ENCODE measurements at places on chromosomes 11 and 22.

DNA sequence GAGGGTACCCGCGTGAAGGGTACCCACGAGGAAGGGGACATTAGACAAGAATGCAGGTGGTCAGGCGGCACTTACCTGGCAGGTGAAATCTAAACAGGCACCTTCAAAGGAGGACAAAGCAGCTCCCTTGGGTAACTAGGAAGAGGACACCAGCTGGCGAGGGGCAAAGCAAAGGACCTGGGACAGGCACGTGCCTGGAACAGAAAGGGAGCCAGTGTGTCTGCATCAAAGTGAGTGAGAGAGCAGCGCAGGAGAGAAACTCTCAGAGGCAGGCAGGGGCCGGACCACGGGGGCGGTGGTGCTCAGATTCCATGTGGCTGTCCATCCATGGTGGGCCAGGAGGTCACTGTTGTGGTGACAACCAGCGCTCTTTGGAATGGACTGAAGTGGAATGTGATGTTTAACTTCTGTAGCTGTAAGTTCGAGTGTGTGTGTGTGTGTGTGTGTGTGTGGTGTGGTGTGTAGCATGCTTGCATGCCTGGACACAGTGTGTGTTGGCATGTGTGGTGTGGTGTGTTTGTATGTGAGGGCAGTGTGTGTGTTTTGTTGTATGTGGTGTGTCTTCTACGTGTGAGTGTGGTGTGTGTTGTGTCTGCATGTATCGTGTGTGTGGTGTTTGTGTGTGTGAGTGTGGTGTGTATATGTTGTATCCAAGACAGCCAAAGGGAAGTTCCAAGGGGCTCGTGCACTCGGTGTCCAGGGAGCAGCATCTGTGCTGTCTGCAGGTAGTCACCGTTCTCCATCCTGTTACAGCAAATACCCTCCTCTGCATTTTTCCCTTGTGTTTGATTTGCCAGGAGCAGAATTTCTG is 86.4 kb downstream of the CDKN1C start:
- no peak for DNase-seq

- no peak for DNase-seq
Measured at GRCh38 chr11:62613291-62613778, 278 bp downstream of the ROM1 start.

GRCh38 chr11:19756675-19757475 is 44.2 kb downstream of the NAV2 start:
- DNase-seq: no peak

DNA sequence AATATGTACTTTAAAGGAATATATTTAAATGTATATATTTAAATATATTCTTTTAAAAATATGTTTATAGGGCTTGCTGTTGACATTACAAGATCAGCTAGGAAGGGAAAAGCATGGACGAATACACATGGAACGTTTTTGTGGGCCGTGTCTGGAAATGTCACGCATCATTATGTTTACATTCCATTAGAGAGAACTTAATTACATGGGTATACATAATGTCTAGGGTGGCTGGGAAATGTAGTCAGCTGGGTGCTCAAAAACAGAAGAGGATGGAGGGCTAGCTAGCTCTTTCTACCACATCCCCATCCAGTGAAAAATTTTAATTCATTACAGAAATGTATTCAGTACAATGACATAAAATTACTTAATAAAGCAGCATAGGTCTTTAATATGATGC is 371.2 kb downstream of the DYNC2H1 start:
- no peak for DNase-seq

- DNase-seq: no peak
Measured at GRCh38 chr11:71269603-71270511, 17.5 kb upstream of the SHANK2 start.

- DNase-seq: no peak
Measured at GRCh38 chr11:117502779-117503100, 175.1 kb downstream of the CEP164 start.

DNA sequence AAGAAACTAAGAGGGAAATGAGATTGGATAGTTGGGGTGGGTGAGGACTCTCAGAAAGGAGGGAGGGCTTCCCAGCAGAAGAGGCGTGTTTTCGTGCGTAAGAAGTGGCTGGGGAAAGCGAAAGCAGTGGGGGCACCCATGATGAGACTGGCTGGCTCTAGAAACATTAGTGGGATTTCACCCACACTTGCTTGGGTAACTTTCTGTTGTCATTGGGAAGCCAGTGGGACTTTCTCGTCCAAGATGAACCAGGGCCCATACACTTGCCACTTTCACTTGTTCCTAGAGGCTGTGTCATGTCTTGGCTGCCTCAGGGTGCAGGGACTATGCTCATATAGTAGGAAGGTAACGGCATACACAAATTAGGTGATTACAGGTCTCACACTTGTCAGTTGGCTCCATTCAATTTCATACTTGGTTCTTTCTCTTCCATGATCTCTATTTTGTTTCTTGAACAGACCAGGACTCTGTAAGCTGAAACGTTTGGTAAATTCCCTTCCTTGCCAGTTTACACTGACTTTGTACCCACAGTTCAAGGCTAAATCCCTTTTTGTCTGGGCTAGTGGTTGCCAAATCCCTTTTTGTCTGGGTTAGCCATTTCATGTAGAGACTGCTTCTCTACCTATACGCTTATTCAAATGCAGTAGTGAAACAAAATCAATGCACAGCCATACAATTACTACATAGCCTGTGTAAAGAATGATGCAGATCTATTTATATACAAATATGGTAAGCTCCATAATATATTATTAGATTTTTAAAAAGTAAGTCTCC is 42.0 kb upstream of the CXCR5 start:
- no peak for DNase-seq

DNA sequence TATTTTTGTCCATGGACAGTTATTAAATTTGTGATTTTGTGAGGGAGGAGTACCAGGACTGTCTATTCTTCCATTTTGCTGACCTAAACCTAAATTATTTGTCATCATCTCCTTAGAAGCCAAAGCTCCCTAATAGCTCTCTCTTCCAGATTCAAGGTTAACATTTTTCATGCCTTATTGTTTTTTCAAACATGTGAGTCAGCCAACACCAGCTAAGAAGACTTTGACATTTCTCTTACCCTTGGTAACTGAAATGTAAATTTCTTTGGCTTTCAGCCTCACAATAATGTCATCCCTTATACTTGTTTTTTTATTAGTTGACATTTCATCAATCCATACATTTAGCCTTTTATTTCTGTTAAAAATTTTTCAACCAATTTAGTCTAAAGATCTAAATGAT is 19.2 kb downstream of the OR52E1 start:
- DNase-seq: no peak

DNA sequence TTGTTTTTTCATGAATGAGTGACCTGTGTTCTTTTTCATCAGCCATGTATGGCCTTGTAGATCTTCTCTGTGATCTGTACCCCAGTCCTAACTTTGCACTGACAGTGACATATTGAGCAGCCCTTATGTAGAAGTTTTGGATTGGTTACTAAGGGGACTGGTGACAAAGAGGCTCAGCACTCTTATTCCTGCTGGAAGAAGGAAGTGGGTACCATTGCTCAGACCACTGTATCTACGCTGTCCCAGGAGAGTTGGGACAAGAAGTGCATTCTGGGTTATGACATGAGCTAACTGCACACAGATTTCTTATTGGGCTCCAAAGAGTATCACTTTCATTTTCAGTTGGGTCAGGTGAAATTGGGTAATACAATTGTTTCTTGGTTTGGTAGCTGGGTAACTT is 107.8 kb upstream of the RASSF10 start:
- no peak for DNase-seq

- DNase-seq: no peak
Measured at GRCh38 chr11:6745465-6746015, 26.2 kb downstream of the OR2AG2 start.

GRCh38 chr11:64289002-64289564 is 2.0 kb upstream of the KCNK4 start:
- no peak for DNase-seq

DNA sequence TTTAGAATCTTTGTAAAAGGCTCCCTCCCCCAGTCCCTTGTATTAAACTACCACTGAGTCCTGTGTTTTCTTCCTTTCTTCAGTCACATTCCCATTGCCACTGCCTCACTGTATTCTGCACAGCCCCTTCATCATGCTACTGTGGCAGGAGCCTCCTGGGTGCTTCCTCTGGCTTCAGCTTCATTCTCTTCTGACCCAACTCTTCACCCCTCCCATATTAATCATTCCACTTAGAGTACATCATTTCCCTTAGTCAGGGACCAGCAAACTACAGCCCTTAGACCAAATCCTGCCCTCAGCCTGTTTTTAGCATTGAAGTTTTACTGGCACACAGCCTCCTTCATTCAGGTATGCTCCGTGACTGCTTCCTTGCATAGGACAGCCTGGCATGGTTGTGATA is 127.7 kb upstream of the MTNR1B start:
- no peak for DNase-seq

GRCh38 chr11:58640386-58641023 is 18.0 kb downstream of the CNTF start:
- DNase-seq: no peak

GRCh38 chr11:133833898-133834681 is 11.2 kb downstream of the SPATA19 start:
- DNase-seq: no peak

GRCh38 chr11:77147668-77148321 is 19.7 kb downstream of the MYO7A start:
- no peak for DNase-seq

- no peak for DNase-seq
Measured at GRCh38 chr22:37552524-37553163, 7.6 kb upstream of the CDC42EP1 start.

DNA sequence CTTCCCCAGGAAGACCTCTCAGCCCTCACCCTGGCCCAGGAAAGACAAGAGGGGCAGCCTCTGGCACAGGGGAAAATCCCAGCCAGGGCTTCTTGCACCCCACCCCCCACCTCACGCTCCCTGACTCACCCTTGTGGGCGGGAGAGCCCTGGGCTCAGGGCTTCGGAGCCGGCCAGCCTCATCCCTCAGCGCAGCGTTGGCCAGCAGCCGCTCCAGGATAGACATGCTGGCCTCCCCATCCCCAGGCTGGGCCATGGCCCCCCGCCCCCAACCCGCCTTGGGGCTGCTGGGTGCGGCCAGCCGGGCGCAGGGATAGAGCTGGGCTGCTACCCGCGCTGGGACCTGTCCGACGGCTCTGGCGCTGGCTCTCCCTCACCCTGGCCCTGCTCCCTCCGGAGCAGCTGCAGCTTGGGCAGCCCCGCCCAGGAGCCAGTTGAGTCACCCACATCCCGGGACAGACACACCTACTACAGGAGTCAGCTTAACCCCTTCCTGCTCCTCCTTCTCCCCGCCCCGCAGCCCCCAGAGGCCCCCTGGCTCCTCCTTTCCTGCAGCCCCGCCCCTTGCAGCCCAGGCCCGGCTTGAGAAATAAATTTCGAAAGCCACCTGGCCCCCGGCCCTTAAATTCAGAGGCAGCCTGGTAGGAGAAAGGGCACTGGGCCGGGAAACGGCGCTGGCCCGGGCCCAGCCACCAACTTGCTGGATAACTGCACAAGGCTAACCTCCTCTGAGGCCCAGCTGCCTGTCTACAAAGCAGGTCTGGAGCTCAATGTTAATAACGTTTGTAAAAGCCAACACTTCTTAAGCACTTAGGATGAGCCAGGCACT is 13.4 kb downstream of the TNKS1BP1 start:
- peak; percentile 97 for DNase-seq

DNA sequence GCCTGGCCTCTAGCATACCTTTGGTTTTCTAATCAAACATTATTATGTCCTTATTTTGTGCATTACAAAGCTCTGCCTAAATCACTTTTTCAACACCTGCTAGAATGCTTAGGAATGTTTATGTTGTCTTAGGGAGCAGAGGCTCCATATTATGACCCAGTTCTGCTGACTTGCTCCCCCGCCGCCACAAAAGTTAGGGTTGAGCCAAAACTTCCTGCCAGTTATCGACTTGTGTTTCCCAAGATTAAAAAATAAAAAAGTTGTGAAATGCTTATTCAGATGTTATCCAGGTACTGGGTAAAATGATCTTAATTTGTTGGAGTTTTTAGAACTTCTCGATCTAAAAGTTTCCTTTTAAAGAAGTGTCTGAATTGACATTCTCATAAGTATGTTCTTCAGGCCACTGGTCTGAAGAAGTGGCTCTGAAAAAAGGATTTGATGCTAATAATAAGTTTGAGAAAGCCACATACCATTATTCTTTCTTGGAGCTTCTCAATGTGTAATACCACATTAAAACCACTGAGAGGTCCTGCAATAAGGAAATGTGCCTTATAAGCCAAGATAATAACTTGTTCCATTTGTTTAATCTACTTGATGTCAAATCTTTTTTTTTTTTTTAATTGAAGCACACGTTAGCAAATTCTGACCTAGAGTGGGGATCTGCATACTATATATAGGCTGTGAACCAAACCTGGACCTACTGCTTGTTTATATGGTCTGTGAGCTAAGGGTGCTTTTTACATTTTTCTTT is 2.2 kb downstream of the RNF185 start:
- no peak for DNase-seq

GRCh38 chr11:123480290-123480815 is 50.3 kb downstream of the GRAMD1B start:
- DNase-seq: no peak

- DNase-seq: peak; percentile 51
Measured at GRCh38 chr11:134331354-134332188, at the start of gene GLB1L2. TSS of gene GLB1L2 (plus strand) at chr11:134331988. CDS start at chr11:134332062, 74 bp downstream.

DNA sequence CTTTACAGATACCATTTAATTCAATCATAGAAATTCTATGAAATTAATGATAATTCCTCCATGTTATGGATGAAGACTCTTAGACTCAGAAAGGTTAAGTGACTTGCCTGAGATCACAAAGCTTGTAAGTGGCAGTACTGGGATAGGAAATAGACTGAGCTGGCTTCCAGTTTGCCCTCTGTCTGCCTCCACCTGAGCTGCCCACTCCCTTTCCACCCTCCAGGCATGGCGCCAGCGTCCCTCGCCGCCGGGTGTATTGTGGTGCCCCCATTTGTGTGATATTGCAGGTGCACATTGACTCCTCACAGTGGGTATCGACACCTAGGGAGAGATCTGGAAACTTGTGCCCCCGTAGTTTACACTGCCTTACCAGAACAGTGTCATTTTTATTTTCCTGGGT is 9.4 kb upstream of the RPS3 start:
- DNase-seq: no peak

DNA sequence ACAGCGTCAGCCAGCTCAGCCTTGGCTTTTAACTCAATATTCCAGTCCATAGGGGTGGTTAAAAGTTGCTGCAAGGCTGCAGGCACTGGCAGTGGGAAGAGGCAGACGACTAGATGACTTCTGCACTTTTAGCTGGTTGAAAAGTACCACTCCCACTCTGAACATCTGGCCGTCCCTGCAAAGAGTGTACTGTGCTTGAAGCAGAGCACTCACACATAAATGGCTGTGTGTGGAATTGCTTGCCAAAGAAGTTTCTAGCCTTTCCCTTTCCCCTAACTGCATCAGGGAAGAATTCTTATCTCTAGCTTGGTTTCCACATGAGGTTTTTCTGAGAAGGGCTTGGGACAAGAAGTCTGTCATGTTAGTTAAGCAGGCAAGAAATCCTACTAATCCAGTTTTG is 5.1 kb upstream of the PHLDB1 start:
- DNase-seq: no peak

DNA sequence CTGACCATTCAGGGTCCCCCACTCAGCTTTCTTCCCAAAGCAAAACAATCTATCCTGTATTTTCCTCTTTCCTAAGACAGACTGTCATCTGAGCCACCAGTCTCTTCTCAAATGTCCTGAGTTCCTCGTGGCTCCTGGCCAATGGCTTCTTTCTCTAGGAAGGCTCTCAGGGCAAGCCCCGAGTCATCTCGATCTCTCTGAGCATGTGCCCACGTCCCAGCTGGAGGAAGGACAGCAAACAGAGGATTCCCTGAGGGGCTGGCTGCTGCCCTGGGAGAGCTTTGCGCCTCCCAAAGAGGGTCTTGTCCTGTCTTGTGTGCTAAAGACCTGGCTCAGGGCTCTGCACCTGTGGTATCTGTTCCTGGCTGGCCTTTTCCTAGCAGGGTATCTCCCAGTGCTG is 8.3 kb downstream of the SLC37A2 start:
- DNase-seq: no peak

Data from tibial artery (tissue), 4 donors.